ENCODE measurements at places on chromosomes 1 and 21.

DNA sequence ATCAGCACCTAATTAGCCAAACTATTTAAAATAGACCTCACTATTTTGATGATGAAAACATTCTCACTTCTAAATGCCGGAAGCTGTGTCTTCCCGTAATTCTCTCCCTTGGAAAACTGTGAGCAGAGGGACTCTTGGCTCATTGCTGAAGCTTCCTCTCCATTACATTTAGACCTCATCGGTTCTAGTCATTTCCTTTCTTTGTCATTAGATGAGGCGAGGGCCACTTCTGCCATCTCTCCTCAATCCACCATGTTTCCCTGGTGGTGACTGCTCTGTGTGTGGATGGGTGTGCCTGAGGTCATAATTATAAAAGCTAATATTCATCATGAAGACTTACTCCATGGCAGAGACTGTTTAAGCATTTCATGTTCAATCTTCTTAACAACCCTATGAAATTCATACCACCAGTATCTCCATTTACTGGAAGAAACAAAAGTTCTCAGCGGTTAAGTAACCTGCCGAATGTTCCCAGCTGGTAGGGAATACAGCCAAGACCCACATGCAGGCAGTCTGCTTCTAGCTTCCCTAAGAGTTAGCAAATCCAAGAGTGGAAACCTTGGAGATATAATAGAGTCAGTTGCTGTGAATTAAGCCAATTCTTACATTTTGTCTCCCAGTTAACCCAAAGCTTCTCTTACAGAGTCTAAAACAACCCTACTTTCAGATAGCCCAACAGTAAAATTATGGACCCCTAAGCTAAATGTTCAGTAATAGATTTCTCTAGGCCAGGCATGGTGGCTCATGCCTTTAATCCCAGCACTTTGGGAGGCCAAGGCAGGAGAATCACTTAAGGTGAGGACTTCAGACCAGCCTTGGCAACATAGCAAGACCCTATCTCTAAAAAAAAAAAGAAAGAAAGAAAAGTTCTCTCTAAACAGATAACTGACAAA lies 156.2 kb downstream of the ZBTB18 start:
- DNase-seq: no peak

DNA sequence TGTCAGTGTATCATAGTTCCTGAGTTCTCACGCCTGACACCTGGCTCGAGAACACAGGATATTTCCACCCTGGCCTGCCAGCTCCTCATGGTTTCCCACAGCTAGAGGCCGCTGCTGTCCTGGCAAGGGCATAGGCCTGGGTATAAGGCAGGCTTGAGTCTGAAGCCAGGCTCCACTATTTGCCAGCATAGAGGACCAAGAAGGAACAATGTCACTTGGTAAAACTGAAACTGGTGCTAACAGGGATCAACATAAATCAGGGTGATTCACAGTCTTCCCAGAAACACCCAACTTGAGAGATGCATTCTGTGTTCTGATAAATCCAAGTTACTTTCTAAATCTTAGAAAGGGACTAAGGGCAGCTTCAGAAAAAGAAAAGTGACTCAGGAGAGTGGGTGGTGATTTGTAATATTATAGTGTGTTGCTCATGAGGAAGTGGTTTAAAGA lies 6.9 kb upstream of the S100A2 start:
- DNase-seq: no peak

DNA sequence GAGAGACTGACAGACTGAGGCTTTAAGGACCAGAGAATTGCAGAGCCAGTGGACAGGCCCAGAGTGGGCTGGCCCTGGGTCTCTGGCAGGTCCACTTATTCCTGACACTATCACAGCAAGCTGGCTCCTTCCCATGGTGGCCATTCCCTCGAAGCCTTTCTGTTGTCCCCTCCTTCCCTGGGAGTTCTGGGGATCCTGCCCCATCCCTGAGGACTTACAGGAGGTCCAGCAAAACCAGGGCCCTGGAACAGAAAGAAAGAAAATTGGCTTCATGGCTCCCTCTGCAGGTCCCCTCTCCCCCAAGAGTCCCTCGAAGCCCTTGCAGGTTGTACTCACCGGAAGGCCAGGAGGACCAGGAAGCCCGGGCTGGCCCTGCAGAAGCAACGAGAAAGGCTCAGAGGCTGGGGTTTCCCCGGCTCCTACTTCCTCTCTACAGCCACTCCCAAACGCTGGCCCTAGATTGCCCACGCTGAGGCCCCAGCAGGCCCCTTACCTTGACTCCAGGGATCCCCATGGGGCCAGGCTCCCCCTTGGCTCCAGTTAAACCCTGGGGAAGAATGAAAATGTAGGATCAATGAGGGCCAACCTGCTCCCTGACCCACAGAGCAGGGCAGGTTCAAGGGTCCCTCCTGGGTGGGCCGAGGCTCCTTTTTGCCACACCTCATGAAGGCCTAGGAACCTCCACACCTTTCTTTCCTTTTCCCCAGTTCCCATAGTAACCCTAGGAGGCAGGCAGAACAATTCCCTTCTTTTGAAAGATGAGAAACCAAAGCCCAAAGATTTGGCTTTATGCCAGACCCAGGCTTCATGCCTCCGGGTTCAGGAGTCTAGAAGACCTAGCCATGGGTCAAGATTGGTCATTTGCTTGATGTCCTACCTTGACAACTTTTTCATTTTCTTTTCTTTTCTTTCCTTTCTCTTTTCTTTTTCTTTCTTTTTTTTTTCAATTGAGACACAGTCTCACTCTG lies 4.6 kb downstream of the COL9A2 start:
- no peak for DNase-seq

DNA sequence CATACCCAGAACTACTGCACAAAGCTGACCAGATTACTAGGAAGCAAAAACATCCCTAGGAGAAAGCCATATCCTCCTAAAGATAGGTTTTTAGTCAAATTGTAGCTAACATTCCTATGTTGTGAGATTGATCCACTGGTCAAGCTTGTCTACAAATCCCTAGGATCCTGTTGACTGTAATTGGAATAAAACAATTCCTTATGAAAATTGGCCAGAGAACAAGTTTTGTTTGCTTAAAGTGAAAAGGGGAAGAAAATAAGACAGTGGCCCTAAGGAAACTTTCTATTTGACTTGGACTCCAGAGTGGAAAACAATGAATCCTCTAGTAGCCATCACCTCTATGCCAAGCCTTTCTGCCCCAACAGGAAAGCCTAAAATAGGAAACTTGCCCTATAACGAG lies 645.2 kb upstream of the USP24 start:
- no peak for DNase-seq

GRCh38 chr1:47527653-47528272 lies 89.9 kb downstream of the FOXD2 start:
- DNase-seq: no peak

DNA sequence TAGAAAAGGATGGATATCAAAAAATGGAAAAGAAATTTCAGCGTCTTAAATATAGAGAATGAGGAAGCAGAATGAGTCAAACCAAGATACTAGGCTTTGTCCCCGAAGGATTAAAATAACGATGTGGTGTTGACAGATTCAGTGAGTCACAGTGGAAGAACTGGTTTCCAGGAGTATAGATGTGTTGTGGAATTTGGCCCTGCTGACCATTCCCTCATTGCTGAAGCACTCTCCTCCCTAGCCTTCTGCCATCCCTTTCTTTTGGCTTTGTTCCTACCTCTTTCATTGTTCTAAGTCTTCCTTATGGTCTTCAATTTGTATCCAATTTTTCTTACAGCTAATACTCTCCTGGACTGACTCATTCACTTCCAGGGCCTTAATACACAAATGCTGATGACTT lies 23.1 kb upstream of the USP25 start:
- no peak for DNase-seq

DNA sequence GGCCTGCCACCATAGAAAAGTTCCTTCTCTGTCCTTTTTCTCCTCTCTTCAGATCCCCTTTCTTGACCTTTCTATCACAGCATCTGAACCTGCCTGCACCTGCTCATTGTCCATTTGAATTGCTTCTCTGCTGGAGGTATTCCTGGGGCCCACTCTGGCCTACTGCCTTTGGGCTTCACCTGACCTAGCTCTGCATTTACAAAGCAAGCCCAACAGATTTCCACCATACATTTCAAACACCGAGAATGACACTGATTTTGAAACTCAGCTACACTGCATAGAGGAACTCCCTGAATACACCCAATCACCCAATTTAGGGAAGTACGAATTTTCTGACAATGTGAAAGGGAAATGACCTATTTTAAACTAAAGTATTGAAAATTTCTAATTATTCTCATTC lies 284.5 kb upstream of the USP25 start:
- DNase-seq: no peak

DNA sequence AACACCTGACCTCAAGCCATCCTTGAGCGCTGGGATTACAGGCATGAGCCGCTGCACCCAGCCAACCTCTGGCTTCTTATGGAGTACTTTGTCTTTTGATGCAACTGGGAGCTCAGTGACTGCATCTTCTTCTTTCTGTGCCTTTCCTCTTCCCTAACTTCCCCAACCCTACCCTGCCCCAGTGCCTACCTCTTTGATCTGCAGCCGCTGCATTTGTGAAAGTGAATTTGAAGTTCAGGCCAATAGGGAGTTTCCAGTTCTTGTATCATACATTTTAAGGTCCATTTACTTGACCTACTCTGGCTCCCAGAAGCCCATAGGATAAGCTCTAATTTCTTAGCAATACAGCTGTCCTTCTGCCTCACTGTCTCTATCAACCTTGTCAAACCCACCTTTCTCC lies 52.2 kb downstream of the KCNC4 start:
- no peak for DNase-seq

DNA sequence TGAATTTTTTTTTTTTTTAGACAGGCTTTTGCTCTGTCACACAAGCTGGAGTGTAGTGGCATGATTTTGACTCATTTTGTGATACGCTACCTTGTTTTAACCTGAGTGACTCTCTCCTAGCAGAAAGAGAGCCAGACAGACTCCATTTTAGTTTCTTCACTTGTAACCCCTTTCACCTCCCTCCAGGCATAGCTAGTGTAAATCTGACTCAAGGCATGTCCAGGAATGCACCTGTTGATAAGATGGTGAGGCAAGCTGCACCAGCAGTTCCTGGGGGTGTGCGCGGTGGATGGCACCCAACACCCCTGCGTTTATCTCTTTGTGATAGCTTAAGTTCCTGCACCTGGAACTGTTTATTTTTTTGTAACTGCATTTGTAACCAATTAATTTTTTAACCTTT lies 4.7 kb upstream of the PHACTR4 start:
- no peak for DNase-seq

DNA sequence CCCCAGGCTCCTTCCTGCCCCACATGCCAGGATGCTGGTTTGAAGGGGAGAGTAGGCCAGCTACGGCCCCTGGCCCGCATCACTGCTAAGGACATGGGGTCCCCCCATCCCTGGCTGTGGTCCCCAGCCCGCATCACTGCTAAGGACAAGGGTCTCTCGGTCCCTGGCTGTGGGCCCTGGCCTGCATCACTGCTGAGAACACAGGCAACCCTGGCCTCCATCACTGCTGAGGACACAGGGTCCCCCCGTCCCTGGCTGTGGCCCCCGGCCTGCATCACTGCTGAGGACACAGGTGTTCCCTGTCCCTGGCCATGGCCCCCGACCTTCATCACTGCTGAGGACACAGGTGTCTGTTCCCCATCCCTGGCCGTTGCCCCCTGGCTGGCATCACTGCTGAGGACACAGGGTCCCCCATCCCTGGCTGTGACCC lies 448 bp upstream of the OBSCN start:
- DNase-seq: no peak

DNA sequence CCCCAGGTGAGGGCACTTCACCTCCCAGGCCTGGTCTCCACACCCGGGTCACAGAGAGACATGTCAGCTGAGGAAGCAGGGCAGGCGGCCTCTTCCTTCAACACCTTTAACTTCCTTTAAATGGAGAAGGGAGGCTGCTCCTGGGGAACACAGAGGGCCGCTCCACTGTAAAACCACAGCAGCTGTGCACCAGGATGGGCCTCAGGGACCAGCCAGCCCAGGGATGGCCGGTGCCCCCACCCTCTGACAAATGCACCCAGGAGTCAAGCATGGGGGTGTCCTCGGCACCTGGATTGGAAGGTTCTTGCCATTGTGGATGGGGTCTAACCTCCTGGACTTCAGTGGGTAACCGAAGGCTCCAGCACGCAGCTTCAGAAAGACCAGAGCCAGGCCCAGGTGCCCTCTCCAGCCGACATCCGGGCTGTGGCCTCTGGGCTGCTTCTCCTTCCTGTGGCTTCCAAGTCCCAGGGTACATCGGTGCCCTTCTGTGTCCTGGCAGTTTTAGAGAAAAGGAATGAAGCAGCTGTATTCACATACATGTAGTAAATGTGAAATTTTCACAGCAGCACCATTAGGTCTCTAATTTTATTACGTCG lies 121.7 kb upstream of the COL6A1 start:
- no peak for DNase-seq

DNA sequence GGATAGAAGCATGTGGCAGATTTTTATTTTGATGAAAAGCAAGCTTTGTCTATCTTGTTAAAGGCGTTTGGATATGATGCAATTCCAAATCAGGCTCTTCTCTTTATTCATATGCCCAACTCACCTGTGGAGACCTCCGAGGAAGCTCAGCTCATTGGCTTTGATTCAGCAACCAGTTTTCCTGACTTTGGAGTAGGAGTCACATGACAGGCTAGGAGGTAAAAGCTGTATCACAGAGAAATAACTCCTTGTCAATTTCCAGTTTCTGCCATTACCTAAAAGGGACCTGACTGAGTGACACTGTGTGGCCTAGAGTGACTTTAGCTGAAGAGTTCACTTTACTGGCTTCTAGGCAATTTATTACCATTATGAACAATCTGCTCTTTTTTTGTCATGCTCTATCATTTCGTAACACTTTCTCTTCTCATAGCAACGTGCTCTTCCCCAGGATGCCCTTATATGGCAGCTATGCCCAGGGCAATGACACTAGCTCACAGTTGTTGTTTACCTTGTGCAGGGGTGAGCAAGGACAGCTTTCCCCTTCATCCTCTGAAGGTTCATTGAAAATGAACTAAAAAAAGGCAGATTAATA lies 107.2 kb downstream of the KCNK1 start:
- no peak for DNase-seq

- no peak for DNase-seq
Measured at GRCh38 chr1:225651872-225652728, 823 bp downstream of the ENAH start.

DNA sequence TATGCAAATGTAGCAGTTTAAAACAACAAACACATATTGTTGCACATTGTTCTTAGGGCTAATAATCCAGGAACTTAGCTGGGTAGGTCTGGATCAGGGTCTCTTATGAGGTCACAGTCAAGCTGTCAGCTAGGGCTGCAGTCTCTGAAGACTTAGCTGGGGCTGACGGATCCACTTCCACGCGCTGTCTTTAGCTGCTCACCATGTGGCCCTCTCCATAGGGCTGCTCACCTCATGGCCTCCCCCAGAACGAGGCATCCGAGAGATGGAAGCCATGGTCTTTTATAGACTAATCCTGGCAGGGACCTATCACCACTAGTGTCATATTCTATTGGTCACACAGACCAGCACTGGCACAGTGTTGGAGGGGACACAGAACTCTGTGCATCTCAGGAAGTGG lies 8.7 kb upstream of the OXCT2 start:
- no peak for DNase-seq

- no peak for DNase-seq
Measured at GRCh38 chr1:22932803-22933470, 39.7 kb downstream of the LACTBL1 start.

GRCh38 chr1:198174297-198174696 lies 17.5 kb downstream of the NEK7 start:
- DNase-seq: no peak
